ENCODE measurements at places on chromosomes 16 and 17. TPM values are rescaled to one million over a fixed set of nuclear protein-coding genes. Genes with fewer than 3 reads are reported as not detected.

The ACSM2A gene
- not detected for total RNA-seq

The C17orf78 gene
- not detected for total RNA-seq

The TUBB3 gene
- total RNA-seq = 767 TPM

The EPN3 gene
- total RNA-seq = 0.15 TPM

The PYY gene
- total RNA-seq = 0.45 TPM

The ATF7IP2 gene
- total RNA-seq = 2.4 TPM

The ZNF18 gene
- total RNA-seq = 6.4 TPM

The ASPHD1 gene
- total RNA-seq = 4.8 TPM

The MIS12 gene
- 13.8 TPM for total RNA-seq

The KRTAP3-2 gene
- not detected for total RNA-seq

The CTRB1 gene
- not detected for total RNA-seq

The NRN1L gene
- total RNA-seq = 0.30 TPM

The MMP28 gene
- 2.2 TPM for total RNA-seq

The ESRP2 gene
- 0.30 TPM for total RNA-seq

The IL17C gene
- total RNA-seq = not detected

The OR2C1 gene
- not detected for total RNA-seq

The CACNG1 gene
- not detected for total RNA-seq

The HOXB4 gene
- total RNA-seq = 11.7 TPM

The MT1E gene
- 213 TPM for total RNA-seq

The KCNJ18 gene
- not detected for total RNA-seq

The FAM20A gene
- 1.0 TPM for total RNA-seq

The KRTAP4-1 gene
- total RNA-seq = not detected

The DOC2A gene
- 0.30 TPM for total RNA-seq

The TERB1 gene
- not detected for total RNA-seq

The SRCIN1 gene
- total RNA-seq = not detected

The LRRC46 gene
- total RNA-seq = 0.15 TPM

The GPRC5B gene
- total RNA-seq = 3.2 TPM

The HEATR9 gene
- total RNA-seq = not detected

The VASN gene
- total RNA-seq = 69.6 TPM

The TVP23C gene
- total RNA-seq = 4.5 TPM

The KCNH6 gene
- not detected for total RNA-seq

The CA5A gene
- total RNA-seq = not detected

The HOXB13 gene
- total RNA-seq = not detected

The SLC13A2 gene
- total RNA-seq = not detected
